ENCODE measurements at places on chromosomes 13 and 19. TPM values are rescaled to one million over a fixed set of nuclear protein-coding genes. Genes with fewer than 3 reads are reported as not detected.

CGB1 gene
- total RNA-seq, result not detected

ADGRE1 gene
- not detected for total RNA-seq

ZFP30 gene
- total RNA-seq, result 7.7 TPM

FCHO1 gene
- 0.68 TPM for total RNA-seq

SH2D3A gene
- total RNA-seq, result not detected

ZNF527 gene
- 3.6 TPM for total RNA-seq

URAD gene
- total RNA-seq, result not detected
